Right renal cortex interstitium (tissue), 3 donors: ENCODE measurements at places on chromosomes 12 and 14. TPM values are rescaled to one million over a fixed set of nuclear protein-coding genes. Genes with fewer than 3 reads are reported as not detected.

GRCh38 chr12:31618228-31619025 is 27.5 kb upstream of the DENND5B start:
- DNase-seq: no peak

DLGAP5 gene
- 32.8 TPM for polyA plus RNA-seq

GRCh38 chr12:70255311-70255710 is 12.1 kb downstream of the CNOT2 start:
- no peak for DNase-seq

DNA sequence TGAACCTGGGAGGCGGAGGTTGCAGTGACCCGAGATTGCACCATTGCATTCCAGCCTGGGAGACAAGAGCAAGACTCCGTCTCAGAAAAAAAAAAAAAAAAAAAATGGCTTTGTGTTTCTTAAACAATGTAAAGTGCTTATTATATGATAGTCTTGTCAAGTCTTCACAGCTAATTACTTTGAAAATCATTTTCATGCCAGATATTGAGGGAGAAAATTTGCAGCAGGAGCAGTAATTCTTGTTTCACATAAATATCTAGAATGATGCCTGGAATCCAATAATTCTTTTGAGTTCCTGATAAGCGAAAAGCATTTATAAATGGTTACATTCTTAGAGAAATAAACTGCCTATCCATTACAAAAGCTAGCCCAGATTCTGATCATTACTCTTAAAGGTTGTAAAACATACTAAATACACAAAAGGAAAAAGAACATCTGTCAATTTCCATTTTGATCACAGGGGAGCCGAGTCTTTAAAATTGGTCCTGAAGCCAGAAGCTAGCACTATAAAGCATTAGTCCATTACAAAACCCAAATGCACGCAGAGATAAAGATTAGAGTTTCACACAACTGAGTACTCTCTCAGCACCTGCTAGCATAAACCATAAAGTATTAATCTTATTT is 50.3 kb downstream of the IFT81 start:
- no peak for DNase-seq

- peak; percentile 66 for DNase-seq
Observed at GRCh38 chr12:27523305-27523641, 733 bp upstream of the PPFIBP1 start.

FITM1 gene
- 0.68 TPM for polyA plus RNA-seq

NRXN3 gene
- polyA plus RNA-seq: 6.7 TPM

DNA sequence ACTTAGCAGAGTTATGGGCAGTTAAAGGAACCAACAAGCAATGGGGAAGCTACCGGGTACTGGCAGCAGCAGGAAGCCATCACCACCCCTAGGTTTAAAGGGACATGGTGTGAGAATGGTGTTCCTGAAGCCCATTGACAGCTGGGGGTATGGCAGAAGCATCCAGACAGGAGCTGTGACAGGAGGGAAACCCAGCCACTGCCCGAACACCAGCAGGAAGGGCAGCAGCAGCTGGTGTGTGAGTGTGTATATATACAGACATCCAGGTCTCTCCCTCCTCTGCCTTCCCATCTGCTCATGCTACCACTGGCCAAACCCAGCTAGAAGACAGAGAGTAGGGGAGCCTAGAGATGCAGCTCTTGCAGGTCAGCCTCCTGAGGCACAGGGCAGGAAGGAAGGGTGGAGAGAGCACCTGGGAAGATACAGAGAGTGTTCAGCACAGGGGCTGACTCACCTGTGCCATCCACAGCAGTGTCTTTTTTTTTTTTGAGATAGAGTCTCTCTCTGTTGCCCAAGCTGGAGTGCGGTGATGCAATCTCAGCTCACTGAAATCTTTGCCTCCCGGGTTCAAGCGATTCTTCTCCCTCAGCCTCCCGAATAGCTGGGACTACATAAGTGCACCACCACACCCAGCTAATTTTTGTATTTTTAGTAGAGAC is 9.2 kb upstream of the ADCK1 start:
- no peak for DNase-seq

DNA sequence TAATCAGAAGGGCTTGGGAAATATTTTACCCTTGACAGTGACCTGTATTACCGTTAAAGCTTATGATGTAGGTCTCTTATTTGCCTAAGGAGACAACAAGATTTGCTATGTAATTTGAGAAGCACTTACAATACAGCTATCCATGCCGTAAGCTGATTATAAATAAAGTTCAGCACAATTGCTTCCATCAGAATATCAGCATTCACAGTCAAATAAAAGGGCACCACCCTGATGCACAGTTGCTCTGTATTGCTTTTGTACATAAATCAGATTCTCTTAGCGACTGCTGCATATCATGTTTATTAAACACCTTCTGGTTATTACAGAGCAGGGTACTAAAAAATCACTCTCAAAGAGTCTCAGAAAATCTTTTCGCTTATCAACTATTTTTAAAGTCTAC is 67.3 kb upstream of the VRK1 start:
- DNase-seq: no peak

- no peak for DNase-seq
Observed at GRCh38 chr12:92403210-92404175, 257.8 kb upstream of the BTG1 start.

DNA sequence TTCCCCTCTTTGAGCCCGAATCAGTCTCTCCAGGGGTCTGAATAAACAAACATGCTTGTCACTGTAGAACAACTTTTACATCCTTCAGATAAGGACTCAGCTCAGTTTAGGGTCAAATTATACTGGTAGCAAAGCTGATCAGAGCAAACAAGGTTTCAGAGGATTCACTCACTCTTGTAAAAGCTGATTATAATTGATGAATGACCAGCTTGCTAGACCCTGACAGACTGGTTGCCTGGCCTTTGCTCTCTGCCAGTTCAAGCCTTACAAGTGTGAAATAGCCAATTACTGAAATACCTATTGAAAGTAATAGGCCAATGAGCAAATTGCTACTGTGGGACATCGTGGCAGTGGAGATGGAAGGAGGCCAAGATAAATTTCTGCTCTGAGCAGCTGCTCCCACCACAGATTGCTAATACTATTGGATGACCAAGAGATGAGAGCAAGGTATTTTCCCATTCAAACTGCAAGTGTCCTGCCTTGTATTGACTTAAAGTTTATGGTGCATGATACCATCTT is 177.6 kb downstream of the PDZRN4 start:
- peak; percentile 10 for DNase-seq
